Activated naive CD8-positive, alpha-beta T cell treated with anti-CD3 and anti-CD28 coated beads, Interleukin-2, amount 10 ng/mL, durations not matched to agents 7 days and 5 days (primary cell): ENCODE measurements at places on chromosomes 6 and 20. TPM values are rescaled to one million over a fixed set of nuclear protein-coding genes. Genes with fewer than 3 reads are reported as not detected.

KCNK16 gene
- not detected for total RNA-seq

SLC35F1 gene
- not detected for total RNA-seq

PCK1 gene
- total RNA-seq = not detected

GRCh38 chr6:7241709-7242645 lies 71.0 kb downstream of the SSR1 start:
- peak overlapping the region; percentile 0 for H3K27ac ChIP-seq
- no peak for DNase-seq
- no peak overlapping the region for H3K4me3 ChIP-seq
- H3K36me3 ChIP-seq = peaks cover 5% of the 10 kb centered on the region
- peaks cover 11% of the 10 kb centered on the region for H3K4me1 ChIP-seq

- H3K4me3 ChIP-seq = no peak overlapping the region
- H3K4me1 ChIP-seq = peaks cover 8% of the 10 kb centered on the region
- no peak for DNase-seq
- peak overlapping the region; percentile 18 for H3K27ac ChIP-seq
- no peaks in the 10 kb centered on the region for H3K27me3 ChIP-seq
Measured at GRCh38 chr6:118506071-118506638, 41.9 kb upstream of the PLN start.

GRCh38 chr6:129542705-129543104 lies 167.3 kb downstream of the ARHGAP18 start:
- no peaks in the 10 kb centered on the region for H3K4me1 ChIP-seq
- H3K27me3 ChIP-seq = no peaks in the 10 kb centered on the region
- H3K36me3 ChIP-seq = peaks cover 4% of the 10 kb centered on the region
- H3K4me3 ChIP-seq = no peak overlapping the region
- H3K27ac ChIP-seq = no peak overlapping the region

DNA sequence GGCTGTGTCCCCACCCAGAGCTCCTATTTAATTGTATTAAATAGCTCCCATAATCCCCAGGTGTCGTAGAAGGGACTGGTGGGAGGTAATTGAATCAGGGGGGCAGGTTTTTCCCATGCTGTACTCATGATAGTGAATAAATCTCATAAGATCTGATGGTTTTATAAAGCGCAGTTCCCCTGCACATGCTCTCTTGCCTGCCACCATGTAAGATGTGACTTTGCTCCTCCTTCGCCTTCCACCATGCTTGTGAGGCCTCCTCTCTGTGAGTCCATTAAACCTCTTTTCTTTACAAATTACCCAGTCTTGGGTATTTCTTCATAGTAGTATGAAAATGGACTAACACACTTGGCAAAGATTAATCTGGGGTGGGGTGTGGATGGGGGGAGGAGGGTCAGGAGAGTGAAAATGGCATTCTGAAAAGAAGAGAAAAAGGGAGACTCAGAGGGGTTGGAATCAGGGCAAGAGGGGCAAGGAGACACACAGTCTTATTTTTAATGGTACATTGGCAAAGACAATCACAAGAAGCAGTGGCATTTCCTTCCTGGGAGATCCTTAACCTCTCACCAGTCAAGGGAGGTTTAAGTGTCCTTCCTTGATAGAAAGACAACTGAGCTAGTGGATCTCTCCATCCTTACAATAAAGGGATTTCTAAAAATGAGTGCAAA lies 37.5 kb upstream of the NOX3 start:
- H3K4me1 ChIP-seq = no peaks in the 10 kb centered on the region
- no peaks in the 10 kb centered on the region for H3K27me3 ChIP-seq
- H3K27ac ChIP-seq = no peak overlapping the region
- H3K4me3 ChIP-seq = no peak overlapping the region
- H3K36me3 ChIP-seq = peaks cover 3% of the 10 kb centered on the region

DNA sequence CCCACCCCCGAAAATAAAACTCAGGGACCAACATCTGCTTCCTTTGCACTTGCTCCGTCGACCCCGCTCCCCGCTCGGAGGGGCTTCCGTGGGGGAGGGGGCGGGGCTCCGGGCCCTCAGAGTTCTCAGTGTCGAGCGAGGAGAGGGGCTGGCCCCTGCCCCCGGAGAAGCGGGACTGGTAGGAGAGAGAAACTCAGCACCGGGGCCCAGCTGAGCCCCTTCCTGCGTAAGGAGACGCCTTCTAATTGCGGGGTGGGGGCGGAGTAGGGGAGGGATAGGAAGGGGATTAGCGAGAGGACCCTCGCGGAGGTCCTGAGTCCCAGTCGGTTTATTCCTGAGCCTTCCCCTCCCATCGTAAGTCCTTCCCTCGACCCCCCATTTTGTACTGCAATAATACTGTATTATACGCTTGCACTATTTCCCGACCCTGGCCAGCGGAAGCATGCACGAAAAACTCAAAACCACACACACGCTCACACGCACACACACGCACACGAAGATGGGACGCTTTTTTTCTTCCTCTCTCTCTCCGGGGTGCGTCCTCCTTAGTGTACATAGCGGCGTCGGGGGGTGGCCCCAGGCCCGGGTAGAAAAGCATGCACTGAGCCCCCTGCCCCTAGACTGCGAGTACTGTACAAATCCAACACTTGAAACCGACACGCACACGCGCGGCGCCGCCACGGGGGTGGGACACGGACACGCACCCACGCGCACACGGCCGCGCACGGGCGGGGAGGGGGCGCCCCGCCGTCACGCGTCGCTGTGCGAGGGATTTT lies 22.1 kb upstream of the SLC22A7 start:
- H3K27me3 ChIP-seq = peaks cover 54% of the 10 kb centered on the region
- peak; percentile 56 for DNase-seq
- H3K4me3 ChIP-seq = peak overlapping the region; percentile 81

DNA sequence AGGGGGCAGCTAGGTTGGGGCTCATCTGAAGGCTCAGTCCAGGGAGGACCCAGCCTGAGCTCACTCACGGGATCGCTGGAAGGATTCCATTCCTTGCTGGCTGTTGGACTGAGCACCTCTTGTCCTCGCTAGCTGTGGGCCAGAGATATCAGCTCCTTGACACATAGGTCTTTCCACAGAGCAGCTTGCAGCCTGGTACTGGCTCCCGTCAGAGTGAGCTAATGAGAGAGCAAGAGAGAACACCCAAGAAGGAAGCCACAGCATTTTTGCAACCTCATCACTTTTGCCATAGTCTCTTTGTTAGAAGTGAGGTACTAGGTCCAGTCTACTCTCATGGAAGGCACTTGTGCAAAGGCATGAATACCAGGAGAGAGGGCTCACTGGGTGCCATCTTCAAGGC lies 179.9 kb downstream of the CDC5L start:
- no peak overlapping the region for H3K4me3 ChIP-seq
- no peak for DNase-seq
- H3K27me3 ChIP-seq = peaks cover 11% of the 10 kb centered on the region
- H3K4me1 ChIP-seq = no peaks in the 10 kb centered on the region

DNA sequence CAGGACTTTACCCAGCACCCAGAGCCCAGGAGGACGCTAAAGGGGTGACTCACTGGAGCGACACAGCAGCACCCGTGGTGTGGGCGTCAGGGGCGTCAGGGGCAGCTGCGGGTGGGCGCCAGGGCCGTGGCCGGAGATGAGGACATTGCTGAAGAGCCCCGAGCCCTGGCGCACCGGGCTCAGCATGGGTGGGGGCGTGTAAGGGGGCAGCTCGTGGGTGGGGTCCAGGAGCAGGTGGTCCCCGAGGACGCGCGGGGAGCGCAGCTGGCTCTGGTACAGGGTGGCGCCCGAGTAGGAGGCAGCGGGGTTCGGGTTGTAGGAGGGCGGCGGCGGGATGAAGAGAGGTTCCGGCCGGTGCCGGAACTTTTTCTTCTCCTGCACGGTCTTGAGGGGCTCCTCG lies 41.6 kb upstream of the MRPS10 start:
- no peak for DNase-seq
- H3K27ac ChIP-seq = no peak overlapping the region
- peaks cover 5% of the 10 kb centered on the region for H3K4me1 ChIP-seq
- no peaks in the 10 kb centered on the region for H3K27me3 ChIP-seq
- no peak overlapping the region for H3K4me3 ChIP-seq
- peaks cover 10% of the 10 kb centered on the region for H3K36me3 ChIP-seq

CARMIL1 gene
- 6.8 TPM for total RNA-seq

DNA sequence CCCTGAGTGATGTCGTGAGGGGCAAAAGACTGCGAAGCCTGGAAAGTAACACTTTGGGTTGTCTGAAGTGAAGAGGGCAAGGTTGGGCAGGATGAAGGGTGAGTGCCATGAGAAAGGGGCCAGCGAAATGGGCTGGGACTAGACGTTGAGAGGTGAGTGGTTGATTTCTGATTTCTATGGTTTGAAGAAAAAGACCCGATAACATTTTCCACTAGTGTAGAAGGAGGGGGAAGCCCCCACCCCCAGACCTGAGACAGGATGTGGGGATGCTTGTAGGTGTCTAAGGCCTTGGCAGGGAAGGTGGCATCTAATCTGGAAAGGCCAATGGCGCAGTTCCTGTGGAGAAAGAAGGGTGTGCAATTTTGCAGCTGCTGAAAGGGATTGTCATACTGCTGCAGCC lies 25.3 kb upstream of the KIF3B start:
- H3K27me3 ChIP-seq = no peaks in the 10 kb centered on the region
- peak overlapping the region; percentile 38 for H3K4me3 ChIP-seq
- DNase-seq = peak; percentile 45
- H3K36me3 ChIP-seq = peaks cover 4% of the 10 kb centered on the region

GRCh38 chr20:48181261-48181935 lies 396.1 kb upstream of the SULF2 start:
- H3K4me1 ChIP-seq = no peaks in the 10 kb centered on the region
- peaks cover 5% of the 10 kb centered on the region for H3K27me3 ChIP-seq
- DNase-seq = no peak
- H3K27ac ChIP-seq = no peak overlapping the region

TGM2 gene
- 0.43 TPM for total RNA-seq

PSORS1C1 gene
- total RNA-seq = not detected

DNA sequence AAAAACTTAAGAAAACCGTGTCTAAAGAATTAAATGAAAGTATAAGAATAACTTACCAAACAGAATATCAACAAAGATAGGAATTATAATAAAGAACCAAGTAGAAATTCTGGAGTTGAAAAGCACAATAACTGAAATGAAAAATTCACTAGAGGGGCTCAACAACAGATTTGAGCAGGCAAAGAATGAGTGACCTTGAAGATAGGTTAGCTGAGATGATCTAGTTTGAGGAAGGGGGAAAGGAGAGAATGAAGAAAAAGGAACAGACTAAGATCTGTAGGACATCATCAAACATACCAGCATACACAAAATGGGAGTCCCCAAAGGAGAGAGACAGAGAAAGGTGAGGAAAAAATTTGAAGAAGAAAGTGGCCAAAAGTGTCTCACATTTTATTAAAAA lies 37.7 kb upstream of the TULP1 start:
- no peak overlapping the region for H3K4me3 ChIP-seq
- peaks cover 19% of the 10 kb centered on the region for H3K27me3 ChIP-seq
- peaks cover 8% of the 10 kb centered on the region for H3K36me3 ChIP-seq
- peaks cover 5% of the 10 kb centered on the region for H3K4me1 ChIP-seq
- DNase-seq = no peak

SALL4 gene
- total RNA-seq = 0.08 TPM

AVP gene
- total RNA-seq = not detected

DNA sequence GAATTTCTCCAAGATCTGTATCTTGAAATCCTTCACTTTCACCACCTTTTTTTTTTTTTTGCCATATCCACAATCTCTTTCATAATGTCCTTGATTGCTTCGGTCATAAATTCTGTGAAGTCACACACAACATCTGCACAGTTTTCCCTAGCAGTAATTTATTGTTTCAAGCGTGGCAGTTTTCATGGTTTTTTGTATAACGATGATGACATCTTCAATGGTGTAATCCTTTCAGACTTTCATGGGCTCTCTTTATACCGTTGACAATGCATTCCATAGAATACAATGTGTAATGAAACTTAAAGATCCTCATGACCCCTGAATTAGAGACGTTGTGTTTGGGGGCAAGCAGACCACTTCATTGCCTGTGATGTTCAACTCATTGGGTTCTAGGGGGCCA lies 693.1 kb downstream of the PTPRT start:
- H3K36me3 ChIP-seq = no peaks in the 10 kb centered on the region
- H3K27ac ChIP-seq = no peak overlapping the region
- DNase-seq = no peak
- no peaks in the 10 kb centered on the region for H3K4me1 ChIP-seq
- H3K27me3 ChIP-seq = no peaks in the 10 kb centered on the region

GRCh38 chr20:34015401-34016335 lies 22.0 kb downstream of the RALY start:
- DNase-seq = no peak
- peak overlapping the region; percentile 7 for H3K27ac ChIP-seq
- H3K36me3 ChIP-seq = peaks cover 10% of the 10 kb centered on the region
- H3K27me3 ChIP-seq = no peaks in the 10 kb centered on the region
- H3K4me3 ChIP-seq = no peak overlapping the region

DNA sequence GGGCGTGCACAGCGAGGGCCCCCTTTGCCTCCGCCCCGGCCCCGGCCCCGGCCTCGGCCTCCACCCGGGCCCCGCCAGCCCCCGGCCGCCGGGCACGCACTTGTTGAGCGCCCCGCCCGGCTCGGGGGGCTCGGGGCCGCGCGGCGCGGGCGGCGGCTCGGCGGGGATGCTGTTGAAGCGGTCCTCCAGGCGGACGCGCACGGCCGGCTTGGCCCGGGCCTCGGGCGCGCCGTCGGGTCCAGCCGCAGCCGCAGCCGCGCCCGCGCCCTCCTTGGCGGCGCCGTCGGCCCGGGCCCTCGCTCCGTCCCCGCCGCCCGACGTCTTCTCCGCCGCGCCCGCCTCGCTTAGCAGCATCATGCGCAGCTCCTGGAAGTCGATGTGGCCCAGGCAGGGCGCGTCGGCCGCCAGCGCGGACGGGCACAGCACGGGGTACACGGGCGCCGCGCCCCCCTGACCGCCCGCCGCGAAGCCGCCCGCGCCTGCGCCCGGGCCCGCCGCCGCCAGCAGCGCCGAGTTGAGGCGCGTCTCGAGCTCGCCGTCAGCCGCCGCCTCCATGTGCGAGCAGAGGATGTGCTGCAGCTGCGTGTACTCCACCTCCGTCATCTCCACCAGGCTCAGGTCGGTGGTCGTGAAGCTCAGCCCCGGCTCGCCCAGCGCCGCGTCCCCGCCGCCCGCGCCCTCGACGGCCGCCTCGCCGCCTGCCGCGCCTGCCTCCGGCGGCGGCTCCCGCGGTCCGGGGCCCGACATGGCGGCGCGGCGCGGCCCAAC lies 514 bp downstream of the TCFL5 start:
- DNase-seq = peak; percentile 50
- peaks cover 6% of the 10 kb centered on the region for H3K36me3 ChIP-seq
- peaks cover 18% of the 10 kb centered on the region for H3K27me3 ChIP-seq
- peaks cover 13% of the 10 kb centered on the region for H3K4me1 ChIP-seq

DNA sequence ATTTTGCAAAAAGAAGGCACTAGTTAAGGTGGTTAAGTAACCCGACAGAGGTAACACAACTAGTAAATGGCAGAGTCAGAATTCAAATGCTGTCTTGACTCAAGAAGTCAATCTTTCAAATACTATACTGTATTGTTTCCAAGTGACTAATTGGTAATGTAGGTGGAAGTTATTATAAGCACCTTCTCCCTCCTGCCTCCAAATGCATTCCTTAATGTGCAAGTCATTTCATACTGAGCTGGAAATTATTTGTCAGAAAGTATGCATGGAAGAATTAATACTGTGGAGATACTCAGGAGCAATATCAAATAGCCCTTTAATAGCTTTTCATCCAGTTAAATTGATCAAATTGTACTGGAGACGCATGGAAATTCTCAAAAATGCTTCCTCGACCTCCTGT lies 579.1 kb downstream of the DOK5 start:
- H3K4me1 ChIP-seq = no peaks in the 10 kb centered on the region
- H3K27ac ChIP-seq = no peak overlapping the region
- H3K27me3 ChIP-seq = no peaks in the 10 kb centered on the region

- no peak overlapping the region for H3K4me3 ChIP-seq
- no peaks in the 10 kb centered on the region for H3K4me1 ChIP-seq
- no peaks in the 10 kb centered on the region for H3K36me3 ChIP-seq
- no peak for DNase-seq
Measured at GRCh38 chr20:14555676-14556075, 218.3 kb upstream of the FLRT3 start.

SLC12A5 gene
- 1.9 TPM for total RNA-seq

GRCh38 chr20:40512994-40513393 lies 176.0 kb downstream of the MAFB start:
- H3K27ac ChIP-seq = no peak overlapping the region
- H3K4me3 ChIP-seq = no peak overlapping the region
- no peak for DNase-seq
- H3K4me1 ChIP-seq = no peaks in the 10 kb centered on the region
- no peaks in the 10 kb centered on the region for H3K36me3 ChIP-seq
